ENCODE measurements at places on chromosomes 12 and 14.

DNA sequence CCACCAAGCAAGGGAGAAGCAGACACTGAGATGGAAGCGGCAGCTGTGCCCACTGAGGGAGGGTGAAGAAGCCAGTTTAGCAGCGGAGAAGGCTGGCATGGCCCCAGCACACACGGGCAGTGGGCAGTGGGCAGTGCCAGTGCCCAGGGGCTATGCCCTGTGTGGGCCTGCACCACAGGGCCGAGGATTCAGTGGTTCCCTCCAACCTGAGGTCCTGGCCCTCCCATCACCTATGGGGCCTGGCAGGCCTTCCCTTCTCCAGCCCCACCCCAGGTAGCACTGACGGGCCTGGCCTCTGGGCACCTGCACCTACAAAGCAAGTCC lies 81.1 kb downstream of the ITPK1 start:
- DNase-seq = no peak

GRCh38 chr12:92334552-92334951 lies 188.9 kb upstream of the BTG1 start:
- no peak for DNase-seq

- DNase-seq = no peak
These were observed 679.0 kb downstream of the AACS start for GRCh38 chr12:125744201-125744600.

DNA sequence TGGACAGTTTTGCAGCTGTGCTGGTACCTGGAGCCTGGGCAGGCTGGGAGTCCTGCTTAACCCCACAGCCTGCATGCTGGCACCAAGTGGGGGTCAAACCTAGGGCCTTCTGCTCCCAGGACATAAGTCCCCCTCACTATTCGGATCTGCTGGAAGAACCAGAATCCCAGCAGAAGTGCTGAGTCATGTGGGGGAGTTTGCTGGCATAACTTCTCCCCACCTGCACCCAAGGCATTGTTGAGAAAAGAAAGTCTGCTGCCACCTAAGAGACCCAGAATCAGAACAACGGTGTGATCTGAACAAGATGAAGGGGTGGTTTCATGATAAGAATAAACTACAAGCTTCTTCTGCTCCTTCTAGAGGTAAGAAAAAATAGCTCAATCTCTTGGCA lies 102.7 kb downstream of the RBM19 start:
- DNase-seq = no peak

DNA sequence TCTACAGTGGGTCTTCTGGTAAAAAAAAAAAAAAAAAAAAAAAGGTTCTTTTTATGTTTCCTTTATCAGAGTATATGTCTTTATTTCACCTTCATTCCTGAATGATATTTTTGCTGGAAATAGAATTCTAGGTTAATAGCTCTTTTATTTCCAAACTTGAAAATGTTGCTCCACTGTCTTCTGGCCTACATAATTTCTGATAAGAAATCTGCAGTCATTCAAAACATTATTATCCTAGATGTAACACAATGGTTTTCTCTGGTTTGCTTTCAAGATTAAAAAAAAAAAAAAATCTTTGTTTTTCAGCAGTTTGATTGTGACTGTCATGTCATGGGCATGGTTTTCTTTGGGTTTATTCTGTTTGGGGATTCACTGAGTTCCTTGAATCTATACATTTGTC lies 19.5 kb downstream of the DCP1B start:
- no peak for DNase-seq

DNA sequence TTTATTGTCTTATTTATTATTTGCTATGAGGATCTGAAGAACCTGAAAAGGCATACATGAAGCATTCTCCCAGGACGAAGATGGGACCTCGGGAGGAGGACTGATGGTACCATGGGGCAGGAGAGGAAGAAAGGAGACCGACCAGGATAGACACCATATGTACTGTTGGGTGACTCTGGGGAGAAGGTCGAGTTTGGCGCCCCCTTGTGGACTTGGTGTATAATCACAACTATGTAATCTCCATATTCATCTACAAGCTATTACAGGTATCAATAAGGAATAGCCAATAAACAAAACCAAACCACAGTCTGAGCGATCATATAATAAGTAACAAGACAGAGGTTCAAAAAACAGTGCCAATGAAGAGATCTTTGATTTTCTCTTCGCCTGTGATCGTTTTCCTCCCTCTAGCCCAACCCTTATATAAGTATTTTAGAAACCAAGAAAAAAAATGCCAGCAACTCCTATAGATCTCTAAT lies 139.1 kb downstream of the SPTSSA start:
- DNase-seq = peak; percentile 63

DNA sequence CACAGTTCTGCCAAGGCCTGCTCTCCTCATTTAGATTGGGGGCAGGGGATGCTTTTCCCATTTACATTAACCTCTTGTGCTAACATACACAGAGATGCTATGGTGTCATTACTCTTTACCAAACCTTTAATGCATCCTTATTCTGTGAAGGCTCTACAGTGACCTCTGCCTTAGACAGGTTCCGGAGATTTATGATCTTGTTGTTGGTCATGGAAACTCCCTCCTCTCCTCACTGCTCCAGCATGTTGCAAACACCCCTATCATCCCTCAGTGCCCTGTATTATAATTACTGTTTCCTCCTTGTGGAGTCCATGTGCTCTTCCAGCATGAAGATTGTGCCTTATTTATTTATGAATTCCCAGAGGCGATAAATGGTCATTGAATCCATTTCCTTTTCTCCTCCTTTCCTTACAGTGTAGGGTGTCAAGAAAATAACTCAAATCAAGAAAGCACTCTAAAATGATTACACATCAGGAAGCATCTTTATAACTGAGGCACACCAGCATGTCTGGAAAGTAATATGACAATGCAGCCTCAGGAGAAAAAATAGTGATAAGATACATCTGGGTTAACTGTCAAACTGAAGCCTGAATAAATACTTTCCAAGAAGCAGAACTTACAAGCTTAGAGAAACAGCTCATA lies 37.8 kb downstream of the RTN1 start:
- no peak for DNase-seq

DNA sequence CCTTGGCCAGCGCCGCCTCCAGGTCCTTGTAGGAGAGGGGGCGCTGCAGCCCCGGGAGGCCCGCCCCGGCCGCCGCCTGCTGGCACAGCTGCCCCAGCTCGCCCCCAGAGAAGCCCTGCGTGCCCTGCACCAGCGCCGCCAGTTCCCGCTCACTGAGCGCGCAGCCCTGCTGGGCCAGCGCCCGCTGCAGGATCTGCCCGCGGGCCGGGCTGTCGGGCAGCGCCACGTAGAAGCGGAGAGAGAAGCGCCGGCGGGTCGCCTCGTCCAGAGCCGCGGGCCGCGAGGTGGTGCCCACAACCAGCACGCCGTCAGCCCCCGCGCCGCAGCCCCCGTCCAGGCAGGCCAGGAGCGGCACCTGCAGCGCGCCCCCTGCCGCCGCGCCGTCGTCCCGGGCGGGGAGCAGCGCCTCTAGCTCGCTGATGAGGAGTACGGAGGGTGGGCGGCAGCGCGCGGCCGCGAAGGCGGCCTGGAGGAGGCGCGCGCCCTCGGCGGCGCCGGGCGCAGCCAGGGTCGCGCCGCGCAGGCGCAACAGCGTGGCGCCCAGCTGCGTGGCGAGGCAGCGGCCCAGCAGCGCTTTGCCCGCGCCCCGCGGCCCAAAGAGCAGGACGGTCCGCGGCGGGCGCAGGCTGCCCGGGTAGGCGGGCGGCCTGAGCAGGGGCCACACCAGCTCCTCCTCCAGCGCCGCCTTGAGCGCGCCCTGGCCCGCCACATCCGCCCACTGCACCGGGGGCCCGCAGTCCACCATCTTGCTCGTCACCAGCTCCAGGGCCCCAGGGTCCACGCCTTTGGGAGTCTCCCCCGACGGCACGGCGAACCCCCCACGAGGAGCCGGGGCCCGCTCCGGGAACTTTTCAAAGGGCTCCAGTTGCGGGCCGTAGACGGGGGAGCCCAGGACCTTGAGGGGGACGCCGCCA lies 27.7 kb downstream of the FIGNL2 start:
- peak; percentile 85 for DNase-seq

GRCh38 chr12:54486173-54486867 lies 11.2 kb upstream of the NCKAP1L start:
- no peak for DNase-seq

DNA sequence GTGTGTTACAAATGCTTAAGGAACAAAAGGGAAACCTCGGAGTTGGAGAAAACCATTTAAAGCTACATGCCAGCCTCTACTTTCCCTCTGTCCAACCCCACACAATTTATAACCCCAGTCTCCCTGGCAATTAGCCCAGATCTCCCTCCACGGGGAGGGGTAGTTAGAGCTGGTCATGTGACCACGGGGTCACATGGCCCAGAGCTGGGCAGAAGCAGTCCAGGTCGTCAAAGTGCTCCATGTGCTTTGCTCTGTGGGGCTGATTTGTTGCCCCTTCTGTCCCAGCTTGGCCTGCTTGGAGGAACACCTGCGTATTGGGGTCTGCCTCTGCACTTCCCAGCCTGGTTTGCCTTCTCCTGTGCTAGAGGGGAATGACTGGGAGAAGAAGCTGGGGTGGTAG lies 219.1 kb downstream of the RBM19 start:
- peak; percentile 45 for DNase-seq

- DNase-seq = no peak
These were observed 42.2 kb upstream of the MANSC4 start for GRCh38 chr12:27822076-27822712.

GRCh38 chr12:121953117-121953692 lies 34.8 kb downstream of the CFAP251 start:
- DNase-seq = no peak
